T-helper 2 cell (primary cell): ENCODE measurements at places on chromosomes 1 and 21.

- DNase-seq = no peak
Measured at GRCh38 chr1:168333562-168334276, 53.0 kb downstream of the TBX19 start.

- no peak for DNase-seq
Measured at GRCh38 chr1:59678040-59678439, 136.7 kb upstream of the HOOK1 start.

GRCh38 chr1:153505576-153505975, 30.2 kb downstream of the S100A6 start:
- DNase-seq = no peak

- DNase-seq = no peak
Measured at GRCh38 chr1:205345761-205346160, 11.0 kb downstream of the KLHDC8A start.

DNA sequence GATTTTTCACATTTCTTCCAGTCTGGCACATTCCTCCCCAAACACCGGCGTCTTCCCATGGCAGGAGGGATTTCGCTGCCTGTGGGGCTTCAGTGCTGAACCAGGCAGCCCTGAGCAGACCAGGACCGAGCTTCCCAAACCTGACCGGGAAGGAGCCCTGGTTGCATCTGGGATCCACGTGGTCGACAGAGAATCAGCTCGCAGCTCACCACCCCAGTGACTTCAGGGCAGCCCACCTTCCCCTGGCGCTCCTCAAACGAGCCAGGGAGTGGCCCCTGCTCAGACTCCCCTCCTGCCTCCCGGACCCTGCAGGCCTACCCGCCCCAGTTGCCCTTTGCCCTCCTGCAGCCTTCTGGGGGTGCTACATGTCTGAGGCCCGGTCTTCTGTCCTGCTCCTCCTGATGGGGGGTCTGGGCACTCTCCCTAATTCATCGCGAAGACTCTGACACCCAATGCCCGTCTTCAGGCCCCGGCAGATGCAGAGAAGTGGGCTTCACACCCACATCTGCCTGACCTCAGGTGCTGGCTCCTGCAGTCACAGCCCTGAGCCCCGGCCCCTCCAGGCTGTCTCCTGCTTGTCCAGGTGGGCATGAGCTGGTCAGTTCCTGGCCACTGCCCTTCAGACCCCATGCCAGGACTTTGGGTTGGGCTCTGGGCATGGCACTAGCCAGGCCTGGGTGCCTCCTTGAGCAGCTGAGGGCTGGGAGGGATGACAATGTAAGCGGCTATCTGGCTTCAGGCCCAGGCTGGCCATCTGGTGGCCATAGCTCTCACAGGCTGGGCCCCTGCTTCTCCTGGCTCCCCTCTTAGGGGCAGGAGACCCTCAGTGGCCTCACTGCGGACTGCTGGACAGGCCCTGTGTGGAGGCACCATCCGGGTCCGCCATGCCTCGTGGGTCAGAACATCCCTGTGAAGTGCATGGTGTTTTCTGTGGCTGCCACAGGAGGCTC, 26.1 kb upstream of the PRSS38 start:
- DNase-seq = no peak
